Stimulated activated CD4-positive, alpha-beta T cell treated with anti-CD3 and anti-CD28 coated beads, Interleukin-12 subunit alpha, Interleukin-12 subunit beta, amount 100 ng/mL, for 48 hours (primary cell): ENCODE measurements at places on chromosomes 16 and 17.

DNA sequence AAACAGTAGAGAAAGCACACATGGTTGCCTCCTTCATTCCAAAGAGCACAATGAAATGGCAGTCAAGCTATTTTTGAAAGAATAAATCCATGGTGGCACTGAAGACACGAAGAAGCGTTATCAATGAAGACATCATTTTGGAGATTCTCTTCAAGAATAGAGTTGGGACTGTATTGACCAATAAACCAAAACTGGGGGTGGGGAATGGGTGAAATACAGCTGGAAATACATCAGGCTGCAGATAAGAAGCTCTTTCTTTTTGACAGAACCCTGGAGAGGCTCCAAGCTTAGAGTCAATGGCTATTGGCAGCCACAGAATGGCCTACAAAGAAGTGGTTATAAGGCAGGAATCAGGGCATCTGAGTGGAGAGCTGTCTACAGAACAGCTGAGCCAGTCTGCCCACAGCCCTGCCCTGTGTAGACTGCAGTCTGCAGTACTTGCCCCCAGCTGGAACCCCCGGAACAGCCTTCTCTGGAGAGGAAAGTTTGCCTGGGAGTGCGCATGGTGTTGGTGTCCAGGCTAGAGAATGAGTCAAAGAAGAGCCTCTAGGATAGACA, 100.4 kb downstream of the STX8 start:
- DNase-seq: no peak

GRCh38 chr17:57788725-57789124, 43.6 kb upstream of the CCDC182 start:
- no peak for DNase-seq

DNA sequence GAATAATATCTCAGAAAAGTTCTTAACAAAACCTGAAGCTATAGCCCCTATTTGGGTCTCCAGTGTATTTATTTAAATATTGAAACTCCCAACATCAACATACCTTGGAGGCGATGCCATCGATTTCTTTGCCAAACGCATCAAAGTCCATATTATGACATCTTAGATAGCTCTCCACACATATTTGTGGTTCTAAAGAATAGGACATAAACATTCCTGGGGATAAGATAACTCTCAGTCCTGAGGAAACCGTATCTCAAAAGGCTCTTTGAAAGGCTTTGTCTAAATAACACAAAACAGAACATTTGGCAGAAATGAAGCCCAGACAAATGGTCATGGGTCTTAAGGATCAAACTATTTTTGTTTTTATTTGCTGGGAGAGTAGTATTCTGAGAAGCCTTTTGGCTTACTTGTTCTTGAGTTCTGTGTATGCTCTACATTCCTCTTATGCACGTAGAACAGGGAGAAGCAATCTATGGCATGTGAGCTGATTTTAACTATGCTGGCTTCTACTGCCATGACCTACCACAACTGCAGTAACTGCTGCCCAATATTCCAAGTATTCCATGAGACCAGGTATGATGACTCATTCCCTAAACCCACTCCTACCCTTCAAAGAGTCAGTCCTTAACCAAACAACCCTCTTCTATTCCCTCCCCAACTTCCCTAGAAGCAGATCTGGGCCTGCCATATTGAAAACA, 279.0 kb upstream of the ZFHX3 start:
- DNase-seq: no peak

- DNase-seq: no peak
Measured at GRCh38 chr16:82603784-82604411, 22.9 kb upstream of the CDH13 start.

- DNase-seq: no peak
Measured at GRCh38 chr17:60664022-60664421, 13.6 kb upstream of the BCAS3 start.

DNA sequence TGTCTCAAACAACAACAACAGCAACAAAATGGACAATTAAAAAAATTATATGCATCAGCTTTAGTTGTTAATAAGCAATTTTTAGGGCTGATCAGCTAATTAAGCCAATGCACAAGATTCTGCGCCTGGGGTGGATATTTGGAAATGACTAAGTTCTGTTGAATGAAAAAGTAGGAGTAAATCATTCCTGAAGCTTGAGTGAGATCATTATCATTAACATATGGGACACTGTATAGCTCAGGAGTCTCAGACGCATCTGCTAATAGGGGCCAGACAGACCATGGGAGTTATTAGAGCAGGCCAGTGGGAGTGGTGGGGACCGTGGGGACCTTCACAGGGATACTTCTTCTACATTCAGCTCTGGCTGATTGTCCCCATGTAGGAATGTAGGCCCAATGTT, 22.8 kb downstream of the IRX5 start:
- DNase-seq: no peak
